ENCODE measurements at places on chromosomes 11 and 22. TPM values are rescaled to one million over a fixed set of nuclear protein-coding genes. Genes with fewer than 3 reads are reported as not detected.

Gene PRG3
- total RNA-seq = not detected

Gene KDM4E
- not detected for total RNA-seq

Gene OR10A2
- total RNA-seq = not detected

Gene MAJIN
- not detected for total RNA-seq

Gene GSTT2
- total RNA-seq = not detected

Gene UBQLNL
- 0.66 TPM for total RNA-seq

- no peak for DNase-seq
- H3K27me3 ChIP-seq = no peaks in the 10 kb centered on the region
- H3K4me1 ChIP-seq = no peaks in the 10 kb centered on the region
- no peak overlapping the region for H3K4me3 ChIP-seq
- peaks cover 33% of the 10 kb centered on the region for H3K36me3 ChIP-seq
- H3K27ac ChIP-seq = no peak overlapping the region
Measured at GRCh38 chr11:57547854-57548377, 10.5 kb downstream of the SMTNL1 start.

DNA sequence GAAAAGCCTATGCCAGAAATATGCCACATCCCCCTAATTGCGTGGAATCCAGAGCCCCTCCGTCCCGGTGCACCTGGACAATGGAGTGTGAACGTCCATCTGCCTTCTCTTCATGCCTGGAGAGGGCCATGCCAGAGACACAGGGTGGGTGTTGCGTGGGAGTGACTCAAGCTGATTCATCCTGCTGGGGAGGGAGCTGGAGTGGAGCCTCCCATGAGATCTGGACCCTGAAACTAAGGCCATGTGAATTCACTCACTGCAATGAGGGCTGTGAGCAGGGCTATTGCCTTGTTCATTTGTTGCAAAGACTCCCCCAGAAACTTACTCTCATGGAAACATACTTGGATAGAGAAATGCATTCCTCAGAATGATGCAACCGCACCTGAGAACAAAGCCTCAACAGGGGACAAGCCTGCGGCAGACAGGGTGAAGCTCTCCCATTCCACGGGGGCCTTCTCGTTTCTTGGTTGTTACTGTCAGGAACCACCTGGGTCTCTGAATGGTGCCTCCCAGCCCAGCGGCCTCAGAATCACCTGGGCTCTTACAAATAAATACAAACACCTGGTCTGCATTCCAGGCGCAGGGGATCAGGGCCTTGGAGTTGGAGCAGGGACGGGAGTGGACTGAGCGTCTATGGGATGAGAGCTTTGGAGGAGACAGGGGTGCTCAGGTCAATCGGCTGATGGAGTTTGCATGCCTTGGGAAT lies 1031.2 kb downstream of the BRD1 start:
- H3K27me3 ChIP-seq = no peaks in the 10 kb centered on the region
- DNase-seq = peak; percentile 50
- H3K27ac ChIP-seq = no peak overlapping the region

DNA sequence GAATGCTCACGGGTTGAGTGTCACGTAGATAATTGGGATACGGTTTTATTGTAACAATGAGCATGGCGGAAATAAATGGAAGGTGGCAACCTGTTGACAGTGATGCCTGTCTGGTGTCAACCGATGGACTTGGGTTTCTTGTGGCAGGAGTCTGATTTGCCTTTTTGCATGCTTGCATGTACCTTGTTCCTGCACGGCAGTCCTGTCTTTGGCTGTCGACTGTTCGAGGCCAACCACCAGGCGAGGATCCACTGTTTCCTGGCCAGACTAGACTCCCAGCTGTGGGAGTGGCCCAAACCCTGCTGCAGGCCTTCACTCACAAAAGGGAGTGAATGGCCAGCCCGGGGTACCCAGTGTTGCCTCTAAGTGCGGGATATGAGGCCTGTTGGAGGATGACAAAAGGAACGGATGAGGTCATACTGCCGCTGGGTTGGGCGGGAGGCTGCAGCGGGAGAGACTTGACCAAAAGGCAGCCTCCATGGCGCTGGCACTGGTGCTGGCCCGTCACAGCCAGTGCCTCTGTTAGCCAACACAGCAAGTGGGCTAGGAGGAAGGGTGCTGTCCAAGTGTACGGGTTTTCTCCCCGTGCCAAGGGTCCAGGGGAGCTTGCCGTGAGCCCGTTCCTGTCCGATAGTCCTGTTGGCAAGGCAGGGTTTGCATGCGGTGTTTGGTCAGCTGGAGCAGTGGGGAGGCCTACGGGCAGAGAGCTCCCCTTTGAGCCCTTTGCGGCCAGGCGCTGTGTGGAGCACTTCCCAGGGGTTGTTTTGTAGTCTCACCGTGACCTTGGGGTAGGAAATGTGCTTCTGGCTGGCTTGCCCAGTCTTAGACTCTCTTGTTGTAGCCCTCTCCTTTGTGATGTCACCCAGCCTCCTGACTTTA lies 974 bp downstream of the DGCR8 start:
- DNase-seq = no peak
- peaks cover 55% of the 10 kb centered on the region for H3K4me1 ChIP-seq
- H3K36me3 ChIP-seq = peaks cover 5% of the 10 kb centered on the region
- no peaks in the 10 kb centered on the region for H3K27me3 ChIP-seq
- H3K4me3 ChIP-seq = peak overlapping the region; percentile 89
- H3K27ac ChIP-seq = peak overlapping the region; percentile 92

- no peaks in the 10 kb centered on the region for H3K4me1 ChIP-seq
- no peak for DNase-seq
- H3K36me3 ChIP-seq = no peaks in the 10 kb centered on the region
- no peak overlapping the region for H3K4me3 ChIP-seq
- H3K27ac ChIP-seq = no peak overlapping the region
- no peaks in the 10 kb centered on the region for H3K27me3 ChIP-seq
Measured at GRCh38 chr22:39839917-39840510, 53.5 kb downstream of the ENTHD1 start.

DNA sequence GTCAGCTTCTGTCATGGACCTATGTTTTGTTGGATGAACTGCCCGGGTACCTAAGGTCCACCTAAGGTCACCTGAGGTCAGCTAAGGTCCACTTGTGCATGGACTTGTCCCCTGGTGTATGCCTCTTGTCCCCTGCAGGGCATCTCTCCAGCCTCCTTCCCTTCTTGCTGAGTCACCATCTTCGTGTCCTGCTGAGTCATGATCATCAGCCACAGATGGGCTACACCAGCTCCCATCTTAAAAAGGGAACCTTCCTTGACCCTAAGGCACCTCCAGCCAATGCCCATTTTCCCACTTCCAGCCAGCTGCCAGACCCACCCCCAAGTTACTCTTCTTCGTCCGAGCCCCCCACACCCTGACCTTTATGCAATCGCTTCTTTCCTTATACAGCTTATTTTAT lies 544.9 kb downstream of the TBC1D22A start:
- H3K36me3 ChIP-seq = no peaks in the 10 kb centered on the region
- no peak overlapping the region for H3K27ac ChIP-seq
- no peaks in the 10 kb centered on the region for H3K4me1 ChIP-seq

DNA sequence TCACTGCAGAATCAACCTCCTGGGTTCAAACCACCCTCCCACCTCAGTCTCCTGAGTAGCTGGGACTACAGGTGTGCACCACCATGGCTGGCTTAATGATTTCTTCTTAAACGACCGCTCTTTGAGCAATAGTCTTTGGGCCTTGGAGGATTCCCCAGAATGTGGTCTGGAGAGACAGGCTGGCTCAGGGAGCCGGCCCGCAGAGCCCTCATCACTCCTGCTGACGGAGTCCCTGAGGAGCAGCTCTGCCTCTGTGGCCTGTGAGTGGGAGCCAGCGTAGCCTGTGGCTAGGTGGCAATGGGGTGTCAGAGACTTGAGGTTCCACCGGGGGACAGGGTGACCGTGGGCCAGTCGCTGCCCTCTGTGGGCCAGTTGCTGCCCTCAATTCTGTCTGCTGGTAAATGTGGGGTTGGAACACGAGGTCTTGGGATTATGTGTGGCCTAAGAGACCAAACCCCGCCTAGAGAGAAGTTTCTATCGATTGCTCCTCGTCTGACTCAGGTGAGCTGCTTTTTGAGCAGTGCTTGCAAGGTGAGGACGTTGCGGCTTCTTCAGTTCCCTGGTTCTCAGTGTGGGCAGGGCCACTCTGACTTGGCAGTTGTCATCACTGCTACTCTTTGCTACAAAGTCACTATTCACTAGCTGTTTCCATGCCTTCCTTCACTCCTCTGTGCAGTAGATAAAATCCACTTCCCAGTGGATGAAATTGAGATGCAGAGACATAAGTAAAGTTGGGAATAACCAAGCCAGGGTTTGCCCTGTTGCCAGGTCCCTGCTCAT lies 124.8 kb upstream of the NECTIN1 start:
- H3K27ac ChIP-seq = no peak overlapping the region
- peaks cover 9% of the 10 kb centered on the region for H3K27me3 ChIP-seq
- H3K4me1 ChIP-seq = no peaks in the 10 kb centered on the region
- H3K4me3 ChIP-seq = no peak overlapping the region
- no peaks in the 10 kb centered on the region for H3K36me3 ChIP-seq

GRCh38 chr11:73344191-73344607 lies 32.0 kb upstream of the RELT start:
- H3K4me1 ChIP-seq = peaks cover 58% of the 10 kb centered on the region
- H3K27ac ChIP-seq = peak overlapping the region; percentile 64
- peak; percentile 83 for DNase-seq
- H3K27me3 ChIP-seq = no peaks in the 10 kb centered on the region
- H3K36me3 ChIP-seq = peaks cover 4% of the 10 kb centered on the region

GRCh38 chr11:69894181-69894611 lies 75.0 kb upstream of the FGF3 start:
- peaks cover 8% of the 10 kb centered on the region for H3K27me3 ChIP-seq
- no peak overlapping the region for H3K4me3 ChIP-seq
- no peak overlapping the region for H3K27ac ChIP-seq
- H3K36me3 ChIP-seq = no peaks in the 10 kb centered on the region
- no peak for DNase-seq

- no peak for DNase-seq
- H3K4me3 ChIP-seq = no peak overlapping the region
- no peaks in the 10 kb centered on the region for H3K36me3 ChIP-seq
- H3K27ac ChIP-seq = no peak overlapping the region
- peaks cover 6% of the 10 kb centered on the region for H3K27me3 ChIP-seq
Measured at GRCh38 chr11:119802670-119803069, 73.7 kb upstream of the NECTIN1 start.

DNA sequence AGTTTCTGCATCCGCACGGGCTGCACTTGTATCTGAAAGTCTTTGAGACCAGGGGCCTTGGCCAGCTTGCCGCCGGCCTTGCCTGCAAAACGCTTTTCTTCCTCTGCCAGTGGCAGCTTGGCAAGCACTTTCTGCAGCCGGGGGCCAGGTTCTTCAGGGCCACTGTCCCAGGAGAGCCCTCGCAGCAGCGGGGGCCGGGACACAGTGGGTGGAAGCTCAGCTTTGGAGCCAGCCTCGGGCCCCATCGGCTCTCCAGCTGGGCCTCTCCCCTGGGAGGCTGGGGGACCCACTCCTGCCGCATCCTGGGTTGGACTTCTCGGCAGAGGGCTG lies 57.5 kb upstream of the LYVE1 start:
- H3K36me3 ChIP-seq = peaks cover 17% of the 10 kb centered on the region
- H3K4me3 ChIP-seq = no peak overlapping the region
- H3K27ac ChIP-seq = peak overlapping the region; percentile 87
- H3K4me1 ChIP-seq = peaks cover 41% of the 10 kb centered on the region
- no peaks in the 10 kb centered on the region for H3K27me3 ChIP-seq

GRCh38 chr22:16922706-16923105 lies 85.3 kb downstream of the GAB4 start:
- no peaks in the 10 kb centered on the region for H3K4me1 ChIP-seq
- no peak overlapping the region for H3K4me3 ChIP-seq
- H3K27ac ChIP-seq = no peak overlapping the region
- H3K27me3 ChIP-seq = peaks cover 2% of the 10 kb centered on the region

GRCh38 chr11:7548659-7549274 lies 35.0 kb downstream of the PPFIBP2 start:
- DNase-seq = no peak
- no peak overlapping the region for H3K27ac ChIP-seq
- no peaks in the 10 kb centered on the region for H3K27me3 ChIP-seq
- H3K36me3 ChIP-seq = no peaks in the 10 kb centered on the region
- no peaks in the 10 kb centered on the region for H3K4me1 ChIP-seq

GRCh38 chr22:24068717-24069297 lies 57.7 kb downstream of the CABIN1 start:
- H3K27me3 ChIP-seq = no peaks in the 10 kb centered on the region
- H3K4me3 ChIP-seq = no peak overlapping the region
- H3K4me1 ChIP-seq = no peaks in the 10 kb centered on the region
- H3K36me3 ChIP-seq = no peaks in the 10 kb centered on the region
- DNase-seq = peak; percentile 66
- H3K27ac ChIP-seq = no peak overlapping the region

- peak overlapping the region; percentile 87 for H3K4me3 ChIP-seq
- peak overlapping the region; percentile 99 for H3K27ac ChIP-seq
- H3K36me3 ChIP-seq = no peaks in the 10 kb centered on the region
- no peaks in the 10 kb centered on the region for H3K27me3 ChIP-seq
Measured at GRCh38 chr11:95790933-95791708, 823 bp downstream of the CEP57 start.

DNA sequence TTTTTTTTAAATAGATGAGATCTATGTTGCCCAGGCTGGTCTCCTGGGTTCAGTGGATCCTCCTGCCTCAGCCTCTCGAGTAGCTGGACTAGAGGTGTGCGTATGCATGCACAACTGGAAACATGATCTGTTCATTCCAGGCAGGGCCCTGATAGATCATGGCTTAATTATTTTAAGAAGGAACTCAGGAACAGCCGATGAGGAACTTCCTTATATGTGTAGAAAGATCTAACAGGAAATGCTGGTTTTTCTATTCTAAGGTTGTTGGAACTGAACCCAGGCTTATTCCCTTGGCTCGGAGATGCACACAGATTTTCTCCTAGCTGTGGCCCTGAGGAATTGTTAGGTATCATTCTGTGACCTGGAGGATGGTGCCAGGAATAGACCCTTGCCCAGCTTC lies 32.4 kb downstream of the SPECC1L start:
- peaks cover 8% of the 10 kb centered on the region for H3K36me3 ChIP-seq
- no peak overlapping the region for H3K4me3 ChIP-seq
- no peak for DNase-seq
- H3K27ac ChIP-seq = peak overlapping the region; percentile 75
- no peaks in the 10 kb centered on the region for H3K27me3 ChIP-seq

DNA sequence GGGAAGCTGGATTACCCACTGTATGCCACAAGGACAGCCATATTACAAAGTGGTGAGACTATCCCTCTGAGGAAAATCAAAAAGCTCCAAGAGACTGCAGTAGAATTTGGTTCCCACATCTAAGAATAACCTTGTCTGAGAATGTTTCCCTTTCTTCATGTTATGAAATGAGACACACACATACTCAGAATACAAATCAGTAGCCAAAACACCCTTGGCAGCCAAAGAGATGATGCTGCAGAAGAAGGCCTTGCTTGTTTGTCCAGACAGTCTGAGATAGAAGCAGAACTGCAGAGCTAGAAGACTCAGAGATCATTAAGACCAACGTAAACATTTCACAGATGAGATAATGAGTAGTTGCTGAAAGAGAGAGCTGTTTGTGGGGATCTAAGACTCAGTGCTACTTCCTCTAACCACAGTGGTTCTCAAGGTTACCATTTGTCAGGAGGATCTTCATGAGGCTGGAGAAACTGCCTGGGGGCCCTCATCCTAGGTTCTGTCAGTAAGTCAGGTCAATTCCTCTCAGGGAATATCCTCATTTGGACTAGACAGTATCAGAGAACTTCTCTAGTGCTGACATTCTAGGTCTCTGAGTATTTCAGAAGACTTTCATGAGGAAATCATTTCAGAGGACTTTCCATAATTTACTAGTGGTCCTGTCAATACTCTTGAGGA lies 38.9 kb downstream of the RELT start:
- H3K36me3 ChIP-seq = peaks cover 10% of the 10 kb centered on the region
- H3K4me3 ChIP-seq = no peak overlapping the region
- no peaks in the 10 kb centered on the region for H3K27me3 ChIP-seq
- DNase-seq = no peak
- H3K4me1 ChIP-seq = no peaks in the 10 kb centered on the region
